ENCODE measurements at places on chromosomes 2 and 18. TPM values are rescaled to one million over a fixed set of nuclear protein-coding genes. Genes with fewer than 3 reads are reported as not detected.

The TTN gene
- 14.4 TPM for total RNA-seq

- H3K4me3 ChIP-seq: no peak overlapping the region
- peaks cover 3% of the 10 kb centered on the region for H3K27me3 ChIP-seq
- DNase-seq: no peak
- H3K36me3 ChIP-seq: no peaks in the 10 kb centered on the region
- no peaks in the 10 kb centered on the region for H3K4me1 ChIP-seq
Observed at GRCh38 chr2:234823877-234824376, 127.9 kb upstream of the SH3BP4 start.

DNA sequence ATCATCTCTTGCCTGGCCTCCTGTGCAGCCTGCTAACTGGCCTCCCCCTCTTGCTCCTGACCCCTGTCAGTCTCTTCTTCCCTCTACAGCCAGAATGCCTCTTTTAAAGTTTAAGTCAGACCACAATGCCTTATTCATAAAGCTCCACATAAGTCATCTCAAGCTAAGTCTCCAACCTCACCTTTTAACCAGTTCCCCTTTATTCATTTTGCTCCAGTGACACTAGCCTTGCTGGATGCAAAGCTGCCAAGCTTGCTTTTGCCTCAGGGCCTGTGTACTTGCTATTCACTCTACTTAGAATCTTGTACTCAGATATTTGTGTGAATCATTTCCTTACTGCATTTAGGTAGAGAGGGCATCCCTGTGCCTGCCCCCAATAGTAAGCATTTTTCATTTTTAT lies 180.9 kb downstream of the PDE1A start:
- H3K36me3 ChIP-seq: no peaks in the 10 kb centered on the region
- H3K27me3 ChIP-seq: no peaks in the 10 kb centered on the region
- no peak for DNase-seq
- no peaks in the 10 kb centered on the region for H3K4me1 ChIP-seq
- no peak overlapping the region for H3K27ac ChIP-seq

GRCh38 chr18:59752666-59753065 lies 55.4 kb upstream of the CCBE1 start:
- no peak for DNase-seq
- H3K4me1 ChIP-seq: no peaks in the 10 kb centered on the region

DNA sequence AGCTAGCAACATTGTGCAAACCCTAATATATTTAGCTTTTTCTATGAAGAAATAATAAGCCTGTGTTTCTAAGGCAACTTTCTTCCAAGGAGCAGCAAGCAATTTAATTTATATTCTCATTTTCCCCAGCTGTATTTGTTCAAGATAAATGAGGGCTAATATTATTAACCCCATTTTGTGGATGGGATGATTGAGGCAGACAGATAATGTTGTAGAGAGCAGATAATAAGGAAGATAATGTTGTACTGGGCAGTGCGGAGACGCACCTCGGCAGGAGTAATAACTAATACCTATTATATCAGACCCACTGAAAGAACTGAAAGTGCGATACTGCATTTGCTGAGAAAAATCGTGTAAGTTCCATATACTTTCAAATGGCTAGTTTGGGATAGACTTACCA lies 344.1 kb upstream of the FANCL start:
- no peak overlapping the region for H3K27ac ChIP-seq
- H3K36me3 ChIP-seq: no peaks in the 10 kb centered on the region
- H3K4me3 ChIP-seq: no peak overlapping the region
- H3K27me3 ChIP-seq: no peaks in the 10 kb centered on the region

DNA sequence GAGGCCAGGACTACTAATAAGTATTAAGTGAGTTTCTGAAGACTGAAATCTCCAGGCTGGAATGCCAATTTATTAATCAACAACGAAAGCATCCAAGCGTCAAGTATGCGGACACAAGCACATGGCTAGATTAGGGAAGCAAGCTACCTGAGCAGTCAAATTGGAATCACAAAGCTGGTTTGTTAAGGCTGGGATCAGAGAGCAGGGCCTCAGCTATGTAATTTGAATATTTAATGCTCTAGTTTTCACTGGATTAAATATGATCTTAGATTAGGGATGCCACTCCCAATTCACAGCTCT lies 5.7 kb downstream of the CCL20 start:
- no peak overlapping the region for H3K4me3 ChIP-seq
- H3K36me3 ChIP-seq: no peaks in the 10 kb centered on the region
- H3K4me1 ChIP-seq: no peaks in the 10 kb centered on the region
- no peak for DNase-seq

DNA sequence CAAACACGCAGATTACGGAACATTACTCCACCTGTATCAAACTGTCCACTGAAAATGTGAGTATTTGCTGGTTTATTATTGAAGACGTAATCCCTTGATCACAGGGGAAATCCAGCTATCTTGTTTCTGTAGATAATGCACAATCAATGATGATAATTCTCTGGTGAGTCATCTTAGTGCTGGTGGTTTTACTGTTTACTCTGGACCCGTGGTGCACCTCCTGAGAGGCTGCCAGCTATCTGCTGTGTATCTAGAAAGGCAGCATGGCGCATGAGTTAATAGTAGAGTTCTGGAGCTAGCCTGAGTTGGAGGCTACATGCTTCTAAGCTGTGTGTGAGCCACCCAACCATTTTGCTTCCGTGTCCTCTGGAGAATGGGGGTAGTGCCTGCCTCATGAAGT lies 6.5 kb downstream of the NCAPH start:
- DNase-seq: peak; percentile 36
- H3K27me3 ChIP-seq: no peaks in the 10 kb centered on the region
- no peak overlapping the region for H3K4me3 ChIP-seq
- no peaks in the 10 kb centered on the region for H3K36me3 ChIP-seq

DNA sequence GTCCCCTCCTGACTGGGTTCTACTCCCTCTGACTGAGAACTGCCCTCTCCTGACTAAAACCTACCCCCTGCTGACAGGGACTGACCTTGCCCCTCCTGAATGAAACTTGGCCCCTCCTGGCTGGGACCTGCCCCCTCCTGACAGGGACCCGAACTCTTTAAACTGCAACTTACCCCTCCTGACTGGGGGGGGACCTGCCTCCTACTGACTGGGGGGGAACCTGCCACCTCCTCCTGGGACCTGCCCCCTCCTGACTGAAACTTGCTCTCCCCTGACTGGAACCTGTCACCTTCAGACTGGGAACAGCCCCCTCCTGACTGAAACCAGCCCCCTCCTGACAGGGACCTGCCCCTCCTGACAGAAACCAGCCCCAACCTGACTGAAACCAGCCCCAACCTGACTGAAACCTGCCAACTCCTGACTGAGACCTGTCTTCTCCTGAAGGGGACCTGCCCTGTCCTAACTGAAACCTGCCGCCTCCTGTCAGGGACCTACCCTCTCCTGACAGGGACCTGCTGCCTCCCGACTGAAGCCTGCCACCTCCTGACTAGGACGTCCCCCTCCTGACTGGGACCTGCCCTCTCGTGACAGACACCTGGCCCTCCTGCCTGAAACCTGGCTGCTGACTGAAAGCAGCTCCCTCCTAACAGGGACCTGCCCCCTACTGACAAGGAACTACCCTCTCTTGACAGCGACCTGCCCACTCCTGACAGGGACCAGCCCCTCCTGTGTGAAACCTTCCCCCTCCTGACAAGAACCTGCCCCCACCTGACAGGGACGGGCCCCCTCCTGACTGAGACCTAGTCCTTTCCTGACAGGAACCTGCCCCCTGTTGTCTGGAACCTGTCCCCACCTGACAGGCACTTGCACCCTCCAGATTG lies 87.1 kb downstream of the PXDN start:
- no peak overlapping the region for H3K27ac ChIP-seq
- no peaks in the 10 kb centered on the region for H3K4me1 ChIP-seq
- DNase-seq: no peak
- H3K4me3 ChIP-seq: no peak overlapping the region
- peaks cover 35% of the 10 kb centered on the region for H3K27me3 ChIP-seq

The LYPD6B gene
- not detected for total RNA-seq

Measured in T-cell (primary cell).